ENCODE measurements at places on chromosomes 5 and 9.
A peak's percentile ranks its signal among the peaks of the same experiment; 100 is the strongest.

GRCh38 chr5:88675708-88676636 is 207.0 kb downstream of the MEF2C start:
- DNase-seq: no peak

DNA sequence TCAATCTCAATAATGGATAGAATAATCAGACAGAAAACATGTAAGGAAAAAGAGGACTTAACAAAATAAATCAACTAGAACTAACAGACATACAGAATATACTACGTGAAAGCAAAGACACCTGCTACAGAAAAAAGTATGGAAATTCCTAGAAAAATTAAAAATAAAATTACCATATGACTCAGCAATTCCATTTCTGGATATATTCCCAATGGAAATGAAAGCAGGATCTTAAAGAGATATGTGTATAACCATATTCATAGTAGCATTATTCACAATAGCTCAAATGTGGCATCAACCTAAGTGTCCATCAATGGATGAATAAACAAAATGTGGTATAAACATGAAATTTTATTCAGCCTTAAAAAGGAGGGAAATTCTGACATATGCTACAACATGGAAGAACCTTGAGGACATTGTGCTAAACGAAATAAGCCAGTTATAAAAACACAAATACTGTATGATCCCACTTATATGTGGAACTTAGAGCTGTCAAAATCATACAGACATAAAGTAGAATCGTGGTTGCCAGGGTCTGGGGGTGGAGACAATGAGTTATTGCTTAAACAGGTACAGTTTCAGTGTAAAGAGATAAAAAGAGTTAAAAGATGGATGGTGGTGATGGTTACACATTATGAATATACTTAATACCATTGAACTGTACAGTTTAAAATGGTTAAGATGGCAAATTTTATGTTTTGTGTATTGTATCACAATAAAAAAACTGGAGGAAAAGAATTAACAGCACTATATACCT is 6.9 kb downstream of the PLAA start:
- no peak for DNase-seq

GRCh38 chr9:136081113-136081825 is 13.8 kb downstream of the NACC2 start:
- no peak for DNase-seq

GRCh38 chr5:177980743-177981151 is 15.3 kb downstream of the PROP1 start:
- no peak for DNase-seq

DNA sequence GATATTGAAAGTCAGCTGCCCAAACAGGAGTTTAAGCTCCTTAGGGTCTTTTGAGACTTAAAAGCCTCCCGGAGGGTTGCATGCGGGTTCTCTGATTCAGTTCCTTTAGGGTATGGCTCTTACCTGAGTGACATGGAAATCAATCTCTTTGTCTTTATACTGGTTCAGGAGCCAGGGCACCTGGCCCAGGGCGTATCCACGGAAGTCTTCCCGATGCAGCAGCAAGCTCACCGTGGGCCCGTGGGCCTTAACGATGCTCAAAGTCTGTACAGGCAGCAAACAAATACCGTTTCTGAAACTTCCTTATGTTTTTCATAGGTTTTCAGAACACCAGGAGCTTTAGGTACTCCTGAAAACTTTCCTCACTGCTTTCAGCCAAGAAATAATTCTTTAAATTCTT is 13.2 kb downstream of the MROH2B start:
- no peak for DNase-seq

DNA sequence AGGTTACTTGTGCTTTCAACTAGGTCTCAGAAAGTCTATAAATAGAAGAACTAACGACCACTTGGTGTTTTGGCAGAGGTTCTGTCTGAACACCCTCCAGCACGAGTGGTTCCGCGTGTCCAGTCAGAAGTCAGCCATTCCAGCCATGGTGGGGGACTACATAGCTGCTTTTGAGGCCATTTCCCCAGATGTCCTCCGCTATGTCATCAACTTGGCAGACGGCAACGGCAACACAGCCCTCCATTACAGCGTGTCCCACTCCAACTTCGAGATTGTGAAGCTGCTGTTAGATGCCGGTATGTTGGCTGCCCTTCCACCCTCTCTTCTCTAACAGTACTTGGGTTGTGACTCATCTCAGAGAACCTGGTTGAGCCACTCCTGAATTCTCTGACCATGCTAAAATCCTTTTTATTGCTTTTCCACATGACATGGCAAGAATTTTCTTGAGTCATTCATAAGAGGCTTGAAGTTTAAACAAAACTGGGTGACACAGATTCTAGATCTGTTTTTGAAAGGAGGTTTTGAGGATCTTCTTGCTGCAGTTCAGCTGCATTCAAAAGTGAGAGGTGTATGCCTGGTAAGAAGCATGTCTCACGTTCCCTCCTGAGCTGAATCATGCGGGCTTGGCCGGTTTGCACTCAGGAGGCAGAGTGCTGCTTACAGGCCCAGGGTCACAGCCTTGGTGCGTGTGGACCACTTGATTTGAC is 103.1 kb upstream of the DMRT1 start:
- DNase-seq: peak; percentile 66

DNA sequence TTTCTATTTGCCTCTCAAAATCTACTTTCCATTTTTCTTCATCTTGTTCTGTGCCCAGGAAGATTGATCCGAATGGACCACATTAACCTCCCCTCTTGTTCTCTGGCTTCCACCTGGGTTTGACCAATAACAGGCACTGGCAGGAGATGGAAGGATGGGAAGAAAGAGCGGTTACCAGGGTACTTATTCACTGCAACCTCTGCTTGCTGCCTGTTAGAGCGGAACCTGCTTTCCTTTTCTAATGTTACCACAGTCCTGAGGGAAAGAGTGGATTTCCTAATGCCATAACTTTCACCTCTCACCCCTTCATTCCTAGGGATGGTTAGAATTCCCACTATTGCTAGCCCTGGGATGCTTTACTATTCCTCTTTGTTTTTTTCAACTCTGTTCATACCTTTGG is 262.1 kb downstream of the RFX3 start:
- no peak for DNase-seq

DNA sequence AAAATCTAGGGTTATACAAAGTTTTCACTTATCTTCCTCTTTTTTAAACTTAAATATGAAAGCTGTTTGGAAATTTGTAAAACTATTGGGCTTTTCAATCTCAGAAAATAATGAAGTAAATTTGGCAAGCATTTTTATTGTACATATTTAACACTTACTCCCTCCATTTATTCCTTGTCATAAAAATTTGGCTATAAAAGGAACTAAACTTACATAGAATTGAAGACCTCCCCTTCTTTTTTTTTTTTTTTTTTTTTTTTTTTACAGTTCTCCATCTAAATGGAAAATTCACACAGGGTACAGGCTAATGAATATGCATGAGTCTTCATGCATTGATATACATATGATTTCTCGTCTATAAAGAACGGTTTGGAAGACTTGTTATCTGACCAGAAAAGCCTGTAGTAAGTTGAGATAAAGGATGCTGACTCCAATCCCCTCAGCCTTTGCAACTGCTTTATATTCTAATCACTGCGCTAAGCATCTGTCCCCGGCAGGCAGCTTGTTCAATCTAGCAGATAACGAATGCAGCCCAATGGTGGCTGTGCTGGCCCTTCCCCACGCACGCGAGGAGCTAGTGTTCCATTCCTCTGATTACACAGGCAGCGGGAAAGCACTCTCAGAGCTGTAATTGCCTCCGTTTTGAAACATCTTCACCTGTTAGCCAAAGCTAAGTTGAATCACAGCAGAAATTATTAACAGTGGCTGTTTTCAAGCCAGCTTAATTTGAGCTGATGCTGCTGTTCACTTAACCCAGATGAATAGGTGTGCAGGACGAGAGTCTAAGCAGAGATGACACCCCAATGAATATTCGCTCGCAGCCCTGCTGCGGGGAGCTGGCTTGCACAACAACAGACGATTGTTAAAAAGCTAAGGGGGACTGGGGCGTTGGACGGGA is 453.8 kb upstream of the ZNF608 start:
- no peak for DNase-seq

- no peak for DNase-seq
Observed at GRCh38 chr9:28206280-28206679, 633.0 kb upstream of the C9orf72 start.
